H4 (cell line): ENCODE measurements at places on chromosomes 5 and 9. TPM values are rescaled to one million over a fixed set of nuclear protein-coding genes. Genes with fewer than 3 reads are reported as not detected.

Gene PCDHB2
- 15.0 and 26.2 TPM in 2 replicates for total RNA-seq

DNA sequence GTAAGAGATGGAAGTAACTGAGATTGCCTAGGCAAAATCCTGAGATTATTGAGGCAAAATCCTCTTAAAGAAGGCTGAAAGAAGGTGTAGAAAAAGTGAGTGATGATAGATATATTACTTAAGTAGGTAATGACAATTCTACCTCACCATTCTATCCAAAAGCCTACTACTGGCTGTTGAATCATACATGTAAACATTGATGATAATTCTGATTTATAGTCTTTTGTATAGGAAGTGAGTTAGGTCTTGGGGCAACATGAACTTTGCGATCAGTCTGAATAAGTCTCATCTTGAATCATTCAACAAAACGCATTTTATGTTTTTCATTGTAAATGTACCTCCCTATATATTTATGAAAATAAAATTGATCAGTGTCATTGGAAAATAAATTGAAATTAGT lies 99.6 kb downstream of the PARP8 start:
- no peak for DNase-seq

DNA sequence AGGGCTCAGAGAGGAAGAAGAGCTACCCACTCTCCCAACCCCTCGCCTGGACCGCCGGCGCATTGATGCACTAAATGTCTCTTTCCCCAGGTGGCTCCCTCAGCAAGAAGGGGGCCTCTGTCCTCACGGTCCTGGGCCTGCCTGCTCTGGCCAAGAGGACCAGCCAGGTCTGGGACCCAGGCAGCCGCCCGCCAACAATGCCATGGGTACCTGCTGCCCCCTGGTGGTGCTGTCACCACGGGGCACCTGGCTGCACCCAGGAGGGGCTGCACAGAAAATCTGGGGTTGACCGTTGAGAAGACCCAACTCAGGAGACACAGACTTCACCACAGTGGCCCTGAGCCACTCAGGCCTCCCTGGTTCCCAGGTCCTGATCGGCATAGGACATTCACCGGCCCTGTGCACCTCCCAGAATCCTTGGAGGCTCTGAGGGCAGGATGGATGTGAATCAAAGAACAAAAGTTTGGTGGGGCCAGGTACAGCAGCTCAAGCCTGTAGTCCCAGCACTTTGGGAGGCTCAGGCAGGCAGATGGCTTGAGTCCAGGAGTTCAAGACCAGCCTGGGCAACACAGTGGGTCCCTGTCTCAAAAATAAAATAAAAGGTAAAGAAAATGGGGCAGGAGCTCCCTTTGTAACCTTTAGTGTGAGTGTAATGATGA lies 2.4 kb upstream of the VAV2 start:
- DNase-seq = peak; percentile 47

DNA sequence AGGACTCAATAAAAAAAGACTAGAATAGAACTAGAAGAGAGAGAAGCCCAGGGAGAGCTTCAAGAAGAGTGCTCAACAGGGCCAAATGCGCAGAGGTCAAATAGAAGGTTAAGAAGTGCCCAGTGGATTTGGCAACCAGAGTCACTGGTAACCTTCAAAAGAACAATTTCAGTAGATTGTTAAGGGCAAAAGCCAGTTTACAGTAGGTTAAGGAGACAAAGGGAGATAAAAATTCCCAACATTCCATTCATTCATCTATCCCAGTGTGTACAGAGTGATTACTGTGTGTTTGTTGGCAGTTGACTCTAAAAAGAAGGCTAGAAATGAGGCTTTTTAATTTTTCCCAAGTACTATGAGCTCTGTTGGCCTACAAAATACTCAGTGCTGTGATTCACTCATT lies 69.4 kb downstream of the RIGI start:
- no peak for DNase-seq

Gene TTC16
- not detected in 2 replicates for total RNA-seq
